CD8-positive, alpha-beta memory T cell (primary cell): ENCODE measurements at places on chromosomes 1 and 21. TPM values are rescaled to one million over a fixed set of nuclear protein-coding genes. Genes with fewer than 3 reads are reported as not detected.

- no peak for DNase-seq
Observed at GRCh38 chr1:108685529-108685928, 6.6 kb upstream of the PRPF38B start.

DNA sequence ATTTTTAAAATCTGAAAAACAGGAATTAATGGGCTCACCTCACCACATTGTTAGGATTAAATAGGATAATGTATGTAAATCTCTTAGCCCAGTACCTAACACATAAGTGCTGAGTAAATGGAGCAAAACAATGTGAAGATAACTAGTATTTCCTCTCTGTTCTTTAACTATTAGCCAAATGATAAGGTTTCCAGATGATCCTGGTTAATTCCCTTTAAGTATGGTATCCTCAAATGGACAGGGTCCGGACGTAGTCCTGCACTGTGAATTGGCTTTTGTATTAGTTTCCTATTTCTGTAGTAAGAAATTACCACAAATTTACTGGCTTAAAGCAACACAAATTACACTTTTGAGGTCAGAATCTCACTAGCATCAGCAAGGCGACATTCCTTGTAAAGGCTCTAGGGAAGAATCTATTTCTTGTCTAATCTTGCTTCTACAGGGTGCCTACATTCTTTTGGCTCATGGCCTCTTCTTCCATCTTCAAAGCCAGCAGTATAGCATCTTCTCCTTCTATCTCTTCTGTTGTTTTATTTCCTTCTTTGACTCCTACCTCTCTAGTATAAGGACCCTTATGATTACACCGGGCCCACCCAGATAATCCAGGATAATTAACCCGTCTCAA lies 17.1 kb downstream of the SCAF4 start:
- DNase-seq = no peak

DNA sequence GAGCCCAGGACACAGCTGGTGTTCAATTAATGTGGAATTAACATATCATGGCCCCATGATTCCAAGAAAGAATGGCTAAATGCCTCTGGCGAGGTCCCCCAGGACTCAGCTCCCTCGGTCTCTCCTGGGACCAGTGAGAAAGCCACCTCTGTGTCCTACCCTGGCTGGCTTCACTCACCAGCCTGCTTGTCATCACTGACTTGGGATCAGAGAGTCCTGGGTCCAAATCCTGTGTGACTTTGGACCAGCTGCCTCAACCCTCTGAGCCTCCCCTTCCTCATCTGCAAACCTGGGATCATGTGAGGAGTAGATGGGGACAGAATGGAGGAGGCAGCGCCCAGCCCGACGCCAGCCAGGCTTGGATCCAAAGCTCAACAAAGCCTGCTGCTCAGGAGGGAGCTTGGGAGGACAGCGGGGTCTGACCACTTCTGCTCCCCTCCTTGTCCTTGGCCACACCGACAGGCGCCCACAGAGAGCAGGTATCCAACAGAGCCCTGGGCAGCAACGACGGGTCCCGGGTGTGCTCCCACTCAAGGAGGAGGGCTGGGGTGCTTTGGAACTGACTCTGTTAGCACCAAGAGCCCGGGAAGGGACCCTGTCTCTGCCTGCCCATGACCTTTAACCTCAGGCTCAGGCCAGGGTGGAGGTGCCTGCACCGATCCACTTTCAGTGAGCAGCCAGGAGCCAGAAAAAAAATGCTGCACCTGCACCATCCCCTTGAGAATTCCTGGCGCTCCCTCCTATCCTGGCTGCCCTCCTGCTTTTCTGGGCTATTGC lies 3.2 kb downstream of the SH2D5 start:
- no peak for DNase-seq

GRCh38 chr21:45607909-45608295 lies 35.6 kb upstream of the PCBP3 start:
- no peak for DNase-seq

Gene GBP7
- 0.13 TPM for total RNA-seq

GRCh38 chr1:192545896-192546521 lies 29.6 kb upstream of the RGS1 start:
- no peak for DNase-seq
